ENCODE measurements at places on chromosomes 1 and 21.

GRCh38 chr1:41540886-41541591 lies 56.6 kb upstream of the EDN2 start:
- DNase-seq: peak; percentile 44

- peak; percentile 65 for DNase-seq
Observed at GRCh38 chr1:117671781-117672501, 66.1 kb downstream of the TENT5C start.

DNA sequence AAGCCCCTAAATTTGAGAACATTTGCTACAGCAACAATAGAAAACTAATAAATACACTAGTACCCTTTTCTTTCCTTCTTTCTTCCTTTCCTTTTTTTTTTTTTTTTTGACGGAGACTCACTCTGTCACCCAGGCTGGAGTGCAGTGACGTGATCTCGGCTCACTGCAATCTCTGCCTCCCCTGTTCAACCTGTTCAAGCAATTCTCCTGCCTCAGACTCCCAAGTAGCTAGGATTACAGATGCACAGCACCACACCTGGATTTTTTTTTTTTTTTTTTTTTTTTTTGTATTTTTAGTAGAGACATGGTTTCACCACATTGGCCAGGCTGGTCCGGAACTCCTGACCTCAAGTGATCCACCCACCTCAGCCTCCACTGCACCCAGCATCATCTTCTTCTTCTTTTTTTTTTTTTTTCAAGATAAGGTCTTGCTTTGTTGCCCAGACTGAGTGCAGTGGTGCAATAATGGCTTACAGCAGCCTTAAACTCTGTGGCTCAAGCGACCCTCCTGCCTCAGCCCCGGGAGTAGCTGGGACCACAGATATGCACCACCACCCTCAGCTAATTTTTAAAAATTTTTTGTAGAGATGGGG lies 19.6 kb upstream of the CBR3 start:
- DNase-seq: no peak

GRCh38 chr1:26121854-26122773 lies 10.5 kb downstream of the PDIK1L start:
- no peak for DNase-seq

- no peak for DNase-seq
Observed at GRCh38 chr1:25011943-25012638, 82.0 kb upstream of the RUNX3 start.

- DNase-seq: no peak
Observed at GRCh38 chr1:96416701-96417444, 304.7 kb upstream of the PTBP2 start.

- DNase-seq: no peak
Observed at GRCh38 chr1:223041481-223041880, 101.6 kb downstream of the TLR5 start.

DNA sequence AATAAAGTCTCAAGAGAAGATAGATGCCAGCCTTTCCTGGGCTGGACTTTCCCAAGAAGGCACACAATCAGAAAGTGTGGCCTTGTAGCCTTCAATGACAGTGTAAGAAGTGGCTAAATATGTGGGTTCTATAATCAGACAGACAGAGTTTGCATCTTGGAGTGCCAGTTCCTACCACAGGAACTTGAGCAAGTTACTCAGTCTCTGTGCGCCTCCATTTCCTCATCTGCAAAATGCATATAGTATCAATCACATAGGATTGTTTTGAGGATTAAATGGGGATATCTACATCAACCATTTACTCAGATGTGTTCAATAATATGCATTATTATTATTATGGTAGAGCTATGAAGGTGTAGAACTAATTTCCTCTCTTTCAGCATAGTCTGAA lies 176.8 kb upstream of the PTBP2 start:
- DNase-seq: no peak

DNA sequence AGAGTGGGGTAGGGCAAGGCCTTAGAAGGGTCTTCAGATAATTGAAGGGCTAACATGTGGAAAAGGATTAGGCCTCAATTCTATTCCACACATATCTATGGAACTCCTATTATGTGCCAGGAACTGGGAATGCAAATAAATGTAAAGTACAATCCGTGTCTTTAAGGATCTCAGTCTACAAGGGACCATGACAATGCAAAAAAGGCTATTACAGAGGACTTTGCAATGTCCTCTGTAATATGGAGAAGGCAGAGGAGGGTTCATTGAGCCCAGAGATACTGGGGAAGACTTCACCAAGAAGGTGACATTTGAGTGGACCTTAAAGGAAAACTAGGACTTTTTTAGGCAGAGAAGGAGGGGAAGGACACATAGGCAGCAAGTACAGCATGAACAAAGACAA lies 4.5 kb upstream of the SCMH1 start:
- no peak for DNase-seq

DNA sequence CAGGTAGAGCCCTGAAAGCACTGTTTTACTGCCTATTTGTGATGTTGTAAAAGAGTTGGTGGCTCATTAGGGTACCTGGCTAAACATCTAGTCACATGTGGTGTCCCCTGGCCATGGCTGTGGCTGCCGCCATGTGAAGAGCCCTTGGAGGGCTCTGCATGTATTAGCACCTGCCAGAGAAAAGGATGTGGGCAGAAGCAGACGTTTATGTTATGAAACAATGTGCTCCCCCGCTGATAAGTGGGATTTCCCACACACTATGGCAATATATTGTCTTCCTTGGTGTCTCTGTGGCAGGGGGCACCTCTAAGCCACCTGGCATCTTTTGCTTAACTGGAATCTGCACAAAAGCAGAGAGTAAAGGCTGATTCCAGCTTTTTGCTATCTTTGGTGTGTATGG lies 9.6 kb downstream of the TENT5C start:
- no peak for DNase-seq

- DNase-seq: peak; percentile 81
Observed at GRCh38 chr1:21680918-21681317, 11.8 kb upstream of the RAP1GAP start.

- DNase-seq: no peak
Observed at GRCh38 chr1:221832617-221833016, 90.7 kb upstream of the DUSP10 start.

DNA sequence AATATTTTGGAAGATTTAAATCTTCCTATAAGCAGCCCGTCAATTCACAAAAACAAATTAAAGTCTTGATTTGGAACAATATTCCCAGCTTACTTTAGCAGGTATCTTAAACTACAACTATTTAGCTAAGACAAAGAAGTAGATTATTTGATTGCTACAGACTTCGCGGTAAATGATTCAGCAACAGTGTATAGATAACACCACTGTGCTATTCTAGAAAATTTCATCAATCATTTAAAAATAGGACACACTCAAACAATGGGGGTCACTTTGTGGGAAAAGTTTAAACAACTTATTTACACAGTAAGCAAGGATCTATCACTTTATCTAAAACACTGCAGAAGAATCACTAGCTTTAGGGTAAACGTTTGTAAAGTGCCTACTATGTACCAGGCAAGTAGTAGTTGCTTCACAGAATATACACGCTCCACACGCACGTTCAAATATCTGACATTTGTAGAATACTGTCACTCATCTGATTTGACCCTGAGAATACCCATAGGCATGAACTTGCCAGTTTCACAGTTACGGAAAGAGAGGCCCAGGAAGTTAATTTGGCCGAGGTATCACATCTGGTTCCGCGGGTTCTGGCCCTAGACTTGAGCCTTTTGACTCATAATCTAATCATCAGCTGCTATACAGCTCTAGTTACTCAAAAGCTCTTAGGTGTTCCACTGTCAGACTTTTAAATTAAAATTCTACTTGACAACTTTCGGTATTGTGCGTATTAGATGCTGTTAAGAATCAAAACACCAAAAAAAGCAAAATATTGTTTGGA lies 876 bp downstream of the DENND2C start:
- DNase-seq: peak; percentile 43

DNA sequence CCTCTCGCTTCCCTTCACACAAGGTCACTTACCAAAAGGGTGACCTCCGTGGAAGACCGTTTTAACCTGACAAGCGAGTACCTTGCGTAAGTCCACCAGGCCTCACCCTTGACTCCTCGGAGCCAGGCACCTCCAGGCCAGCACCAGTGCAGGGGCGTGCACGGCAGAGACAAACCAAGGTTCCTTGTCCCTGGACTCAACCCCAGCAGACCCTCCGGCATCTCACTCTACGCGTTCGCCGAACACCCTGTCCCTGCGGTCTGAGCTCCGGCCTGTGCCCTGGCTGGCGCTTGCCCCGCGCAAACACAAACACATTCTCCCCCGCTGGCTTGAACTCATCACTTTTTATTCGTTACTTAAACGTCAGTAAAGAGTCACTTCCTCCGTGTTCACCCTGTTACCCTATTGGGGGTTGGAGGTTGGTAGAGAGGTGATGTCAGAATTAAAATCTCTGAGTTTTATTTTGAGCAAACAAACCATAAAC lies 4.5 kb downstream of the TBX15 start:
- DNase-seq: no peak

GRCh38 chr1:56133522-56134472 lies 445.6 kb downstream of the PLPP3 start:
- no peak for DNase-seq

DNA sequence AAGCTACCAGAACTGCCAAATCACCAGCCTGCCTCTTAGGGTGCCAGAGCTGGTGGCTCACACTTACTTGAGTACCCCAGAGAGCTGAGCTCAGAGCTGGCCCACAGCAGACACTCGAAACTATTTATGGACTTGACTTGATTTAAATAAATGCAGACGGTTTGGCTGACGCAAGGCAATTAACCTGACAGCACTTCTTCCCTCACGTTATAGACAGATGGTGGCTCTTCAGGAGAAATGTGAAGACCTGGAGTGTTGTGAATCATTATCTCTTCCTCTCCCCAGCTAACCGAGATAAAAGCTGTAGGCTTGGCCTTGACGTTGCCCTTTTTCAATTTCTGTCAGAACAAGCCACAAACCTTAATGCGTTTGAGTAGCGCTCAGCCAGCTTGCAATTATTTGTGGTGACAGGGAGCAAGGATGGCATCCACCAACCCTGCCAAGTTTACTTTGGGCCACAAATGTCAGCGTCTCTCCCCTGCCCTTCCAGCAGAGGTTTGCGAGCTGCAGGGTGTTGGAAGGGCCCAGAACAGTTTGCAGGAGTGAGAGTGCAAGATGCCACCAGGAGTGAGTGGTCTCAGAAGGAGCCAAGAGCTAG lies 34.0 kb upstream of the BCAR3 start:
- DNase-seq: no peak

DNA sequence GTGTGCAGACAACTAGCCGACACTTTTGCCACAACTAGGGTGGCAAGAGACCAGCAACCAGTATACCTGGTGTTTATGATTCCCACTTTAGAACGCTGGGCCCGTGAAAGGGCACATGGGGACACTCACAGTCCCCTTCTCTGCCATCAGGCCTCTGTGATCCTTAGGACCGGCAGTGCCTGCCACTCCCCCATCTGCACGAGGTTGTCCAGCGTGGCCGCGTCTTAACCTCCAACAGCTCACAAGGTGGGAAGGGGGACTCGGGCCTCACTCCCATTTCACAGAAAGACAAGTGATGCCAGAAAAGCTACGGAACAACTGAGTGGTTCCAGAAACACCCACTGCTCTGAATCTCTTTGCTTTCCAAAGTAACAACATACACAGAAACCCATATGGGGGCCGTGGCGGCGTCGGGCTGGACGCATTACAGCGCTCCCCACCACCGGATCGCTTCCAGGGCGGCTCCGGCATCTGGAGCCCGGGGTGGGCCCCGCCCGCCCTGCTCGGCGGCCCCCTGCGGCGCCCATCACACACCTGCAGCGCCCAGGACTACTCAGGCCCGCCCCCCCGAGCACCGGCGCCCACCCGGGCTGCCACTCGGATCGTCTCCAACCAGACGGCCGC lies 1.0 kb downstream of the ZNF496 start:
- no peak for DNase-seq

- DNase-seq: no peak
Observed at GRCh38 chr1:94846308-94846707, 26.2 kb downstream of the SLC44A3 start.

- no peak for DNase-seq
Observed at GRCh38 chr1:5576673-5577065, 415.6 kb downstream of the NPHP4 start.

DNA sequence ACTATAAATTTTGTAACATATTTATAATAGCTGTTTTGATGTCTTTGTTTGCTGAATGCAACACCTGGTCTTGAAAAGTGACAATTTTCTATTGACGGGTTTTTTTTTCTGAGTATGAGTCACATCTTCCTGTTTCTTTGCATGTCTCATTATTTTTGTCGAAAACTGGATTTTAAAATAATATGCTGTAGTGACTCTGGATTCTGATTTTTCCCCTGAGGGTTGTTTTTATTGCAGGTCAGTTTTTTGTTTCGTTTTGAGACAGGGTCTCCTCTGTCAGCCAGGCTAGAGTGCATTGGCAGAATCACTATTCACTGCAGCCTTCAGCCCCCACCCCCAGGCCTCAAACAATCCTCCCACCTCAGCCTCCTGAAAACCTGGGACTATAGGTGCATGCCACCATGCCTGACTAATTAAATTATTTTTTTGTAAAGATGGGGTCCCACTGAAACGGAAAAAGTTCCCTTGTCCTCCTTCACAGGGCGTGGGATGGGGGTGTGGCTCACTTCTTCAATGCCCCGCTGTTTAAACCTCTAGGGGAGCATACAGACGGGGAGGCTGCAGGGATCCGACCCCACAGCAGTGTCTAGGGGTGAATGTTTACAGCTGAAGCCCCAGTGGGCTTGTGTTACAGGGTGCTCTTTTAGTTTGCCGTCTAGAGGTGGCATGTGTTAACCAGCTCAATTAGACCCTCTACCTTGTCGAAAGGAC lies 11.3 kb upstream of the PPIE start:
- no peak for DNase-seq

- no peak for DNase-seq
Observed at GRCh38 chr1:160863061-160863773, 530 bp upstream of the CD244 start.

DNA sequence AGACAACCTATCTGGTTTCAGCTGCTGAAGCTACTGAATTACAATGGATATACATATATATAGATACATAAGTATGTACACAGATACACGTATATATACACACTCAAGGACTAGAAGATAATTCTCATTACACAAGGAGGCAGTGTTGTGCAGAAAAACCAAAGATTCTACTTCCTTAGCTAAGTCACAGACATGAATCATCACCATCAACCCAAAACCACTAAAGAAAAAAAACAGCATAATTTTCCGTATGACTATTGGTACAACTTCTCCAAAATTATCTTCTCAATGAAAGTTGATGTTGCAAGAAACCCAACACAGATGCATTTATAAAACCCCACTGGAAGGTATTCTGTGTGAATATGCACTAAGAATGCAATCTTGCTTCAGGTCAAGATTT lies 36.8 kb upstream of the RPF1 start:
- peak; percentile 85 for DNase-seq

All from GM03348 (cell line).